GM20000 (cell line): ENCODE measurements at places on chromosomes 5 and 9.
A peak's percentile ranks its signal among the peaks of the same experiment; 100 is the strongest.

DNA sequence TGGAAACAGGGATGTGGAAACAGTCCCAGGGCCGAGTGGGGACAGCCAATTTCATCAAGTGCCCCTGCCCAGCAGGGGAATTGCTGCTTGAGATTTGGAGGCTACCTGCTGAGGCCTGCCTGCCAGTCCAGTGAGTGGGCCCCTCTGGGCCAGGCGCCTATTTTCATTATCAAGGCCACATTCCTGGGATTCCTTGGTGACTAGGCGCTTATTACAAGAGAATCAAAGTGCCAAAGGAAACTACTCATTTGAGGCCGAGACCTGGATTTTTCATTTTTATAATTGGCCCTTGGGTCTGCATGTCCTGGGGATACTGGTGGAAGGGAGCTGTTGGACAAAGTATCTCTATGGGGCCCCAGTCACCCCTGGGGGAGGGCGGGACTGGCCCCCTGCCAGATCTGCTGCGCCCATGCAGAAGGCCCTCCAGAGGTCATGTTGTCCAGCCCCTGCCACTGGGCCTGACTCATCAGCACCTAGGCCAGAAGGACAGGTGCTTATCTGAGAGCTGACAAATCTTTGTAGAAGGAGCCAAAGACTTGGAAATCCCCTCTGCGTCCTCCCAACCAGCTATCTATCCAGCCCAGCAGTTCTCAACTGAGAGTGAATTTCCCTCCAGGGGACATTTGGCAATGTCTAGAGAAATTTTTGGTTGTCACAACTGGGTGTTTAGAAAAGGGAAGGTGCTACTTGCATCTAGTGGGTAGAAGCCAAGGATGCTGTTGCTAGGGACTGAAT is 45.6 kb downstream of the FOXI1 start:
- DNase-seq: peak; percentile 57

- DNase-seq: peak; percentile 43
Observed at GRCh38 chr9:85056203-85056572, 386.7 kb downstream of the NTRK2 start.

GRCh38 chr9:6922680-6923079 is 164.9 kb downstream of the KDM4C start:
- no peak for DNase-seq

- peak; percentile 66 for DNase-seq
Observed at GRCh38 chr9:135480071-135480939, 723 bp downstream of the PPP1R26 start.

GRCh38 chr5:1510151-1510561 is 13.6 kb downstream of the LPCAT1 start:
- DNase-seq: peak; percentile 18

DNA sequence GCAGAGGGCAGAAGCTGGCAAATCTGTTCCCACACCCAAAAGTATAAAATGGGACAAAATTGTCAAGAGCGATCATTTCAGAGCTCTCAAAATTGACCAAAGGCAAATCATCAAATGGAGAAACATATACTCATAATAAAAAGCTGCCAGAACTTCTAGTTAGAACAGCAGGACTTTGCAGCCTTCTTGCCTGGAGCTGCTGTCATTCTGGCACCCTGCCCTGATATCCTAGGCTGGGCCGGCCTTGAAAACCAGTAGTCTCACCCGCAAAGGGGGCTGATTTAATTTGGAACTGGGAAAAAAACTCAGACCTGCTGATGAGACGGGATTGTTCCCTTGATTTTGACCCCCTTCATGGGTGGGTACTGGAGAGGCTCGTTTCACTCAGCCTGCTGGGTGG is 18.5 kb downstream of the OR2V1 start:
- no peak for DNase-seq

- DNase-seq: no peak
Observed at GRCh38 chr5:91079037-91079436, 304.1 kb downstream of the ARRDC3 start.

- DNase-seq: no peak
Observed at GRCh38 chr9:78386773-78387172, 89.8 kb downstream of the PSAT1 start.

GRCh38 chr5:64206653-64207052 is 41.0 kb downstream of the RNF180 start:
- DNase-seq: no peak

GRCh38 chr5:150020249-150020648 is 19.7 kb downstream of the HMGXB3 start:
- DNase-seq: no peak

GRCh38 chr5:135565725-135566421 is 12.9 kb downstream of the CXCL14 start:
- peak; percentile 73 for DNase-seq

GRCh38 chr9:13001989-13002580 is 227.3 kb downstream of the LURAP1L start:
- no peak for DNase-seq

- DNase-seq: no peak
Observed at GRCh38 chr9:134330590-134330989, 4.3 kb downstream of the RXRA start.

- no peak for DNase-seq
Observed at GRCh38 chr9:111815285-111816070, 20.7 kb upstream of the SHOC1 start.

DNA sequence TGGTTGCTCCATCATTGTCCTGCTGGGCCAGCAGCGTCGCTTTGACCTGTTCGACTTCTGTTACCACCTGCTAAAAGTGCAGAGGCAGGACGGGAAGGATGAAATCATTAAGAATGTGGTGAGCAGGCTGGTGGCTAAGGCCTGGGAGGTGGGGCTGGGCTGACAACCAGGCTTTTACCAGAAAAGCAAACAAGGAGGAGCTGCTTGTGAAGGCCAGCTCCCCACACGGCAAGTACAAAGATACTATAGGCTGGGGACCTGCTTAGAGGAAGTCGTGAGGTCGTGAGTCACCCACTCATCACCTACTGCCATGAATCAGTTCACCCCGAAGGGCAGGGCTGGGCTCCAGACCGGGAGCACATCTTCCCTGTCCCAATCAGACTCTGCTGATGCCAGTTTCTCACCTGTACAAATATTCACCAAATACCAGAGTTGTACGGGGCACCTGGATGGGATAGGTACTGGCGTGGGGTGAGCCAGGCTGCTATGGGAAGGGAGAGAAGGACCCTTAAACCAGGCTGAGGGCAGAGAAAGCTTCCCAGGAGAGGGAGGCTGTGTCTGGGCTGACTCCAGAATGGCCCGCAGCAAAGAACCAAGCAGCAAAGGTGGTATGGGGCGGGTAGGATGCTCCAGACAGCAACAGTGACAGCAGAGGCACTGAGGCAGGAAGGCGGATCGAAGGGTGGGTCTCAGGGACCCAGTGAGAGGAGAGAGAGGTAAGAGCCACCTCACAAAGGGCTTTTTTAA is 69.3 kb upstream of the NIPAL4 start:
- DNase-seq: no peak

GRCh38 chr9:28692012-28692411 is 1118.7 kb upstream of the C9orf72 start:
- DNase-seq: no peak

DNA sequence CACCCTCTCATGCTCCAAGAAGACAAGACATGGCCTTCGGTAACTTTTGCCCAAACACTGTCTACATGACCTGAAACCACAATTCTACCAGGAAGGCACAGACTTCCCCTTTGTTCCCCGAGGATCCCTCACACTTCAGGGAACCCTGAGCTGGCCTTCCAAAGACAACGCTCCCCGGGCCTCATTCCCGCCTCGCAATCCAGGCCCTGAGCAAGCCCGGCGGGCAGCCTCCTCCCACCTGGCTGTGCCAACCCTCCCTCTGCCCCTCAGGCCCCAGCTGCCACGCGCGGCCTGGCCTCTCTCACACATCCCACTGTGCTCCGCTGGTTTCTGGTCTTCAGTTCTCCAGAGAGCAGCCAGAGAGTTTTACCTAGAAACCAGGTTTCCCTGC is 7.3 kb downstream of the QSOX2 start:
- DNase-seq: no peak

GRCh38 chr5:9455826-9456434 is 89.9 kb downstream of the SEMA5A start:
- no peak for DNase-seq

DNA sequence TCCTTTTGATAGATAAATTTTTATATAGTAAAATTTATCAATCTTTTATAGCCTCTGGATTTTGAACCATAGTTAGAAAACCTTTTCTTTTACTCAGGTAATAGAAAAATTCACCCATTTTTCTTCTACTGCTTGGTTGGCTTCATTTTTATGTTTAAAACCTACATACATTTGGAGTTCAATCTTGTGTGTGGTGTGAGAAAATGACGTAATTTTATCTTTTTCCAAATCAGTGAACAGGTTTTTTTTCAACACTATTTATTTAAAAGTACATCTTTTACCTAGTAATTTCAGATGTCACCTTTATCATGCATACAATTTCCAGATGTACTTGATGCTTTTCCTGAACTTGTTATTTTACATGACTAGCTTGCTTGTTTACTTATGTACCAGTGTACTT is 200.2 kb downstream of the TRIM36 start:
- no peak for DNase-seq

DNA sequence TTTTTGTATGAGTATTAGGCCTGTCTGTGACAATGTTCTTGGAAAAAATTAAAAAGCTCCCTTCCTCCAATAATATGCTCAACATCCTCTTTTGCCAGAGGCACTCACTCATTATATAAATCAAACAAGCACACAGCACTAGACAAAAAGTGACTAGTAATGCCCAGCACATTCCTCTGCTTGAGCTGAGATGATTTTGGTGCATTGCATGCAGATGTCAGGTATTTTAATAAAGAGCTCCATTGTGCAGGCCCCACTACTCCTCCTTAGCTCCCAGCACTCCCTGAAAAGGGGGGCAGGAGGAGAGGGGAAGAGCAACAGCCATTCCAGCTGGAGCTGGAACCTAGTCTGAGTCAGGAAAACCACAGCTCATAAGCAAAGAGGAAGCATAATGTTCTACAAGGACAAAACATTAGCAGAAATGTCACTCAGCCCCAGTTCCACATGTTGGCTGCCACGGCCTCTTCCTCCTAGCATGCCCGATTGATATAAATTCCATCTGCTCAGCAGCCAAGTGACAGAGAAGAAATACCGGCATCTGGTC is 348.5 kb downstream of the BNC2 start:
- no peak for DNase-seq

DNA sequence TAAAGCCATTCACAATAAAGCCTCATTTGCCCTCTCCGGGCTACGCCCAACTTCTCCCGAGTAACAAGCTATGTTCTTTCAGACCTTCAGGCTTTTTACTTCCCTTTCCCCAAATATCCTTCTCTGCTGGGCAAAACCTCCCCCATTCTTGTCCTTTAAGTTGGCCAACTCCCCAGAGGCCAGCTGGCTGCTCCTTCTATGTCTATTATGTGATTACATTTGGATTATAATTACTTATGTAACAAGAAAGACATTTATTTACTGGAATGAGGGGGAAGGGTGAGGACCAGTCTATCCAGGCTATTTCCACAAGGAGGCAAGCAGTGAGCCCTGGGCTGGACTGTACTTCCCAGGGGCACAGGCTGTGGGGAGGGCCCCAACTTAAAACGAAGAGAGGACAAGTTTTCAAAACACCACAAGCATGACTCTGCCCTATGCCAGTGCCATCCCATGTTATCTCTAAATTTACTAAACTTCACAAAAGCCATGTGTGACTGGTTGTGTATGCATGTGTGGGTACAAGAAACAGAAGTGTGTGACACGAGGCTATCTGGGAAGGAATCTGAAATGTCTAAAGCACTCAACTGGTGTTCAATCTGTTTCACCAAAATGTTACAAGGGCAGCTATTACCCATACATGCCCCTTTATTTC is 84.5 kb downstream of the GNAQ start:
- DNase-seq: no peak

- no peak for DNase-seq
Observed at GRCh38 chr5:73637565-73637964, 11.6 kb downstream of the ARHGEF28 start.

- DNase-seq: no peak
Observed at GRCh38 chr5:172553167-172553566, 87.9 kb upstream of the NEURL1B start.

GRCh38 chr5:101429241-101429640 is 526.2 kb upstream of the ST8SIA4 start:
- no peak for DNase-seq

DNA sequence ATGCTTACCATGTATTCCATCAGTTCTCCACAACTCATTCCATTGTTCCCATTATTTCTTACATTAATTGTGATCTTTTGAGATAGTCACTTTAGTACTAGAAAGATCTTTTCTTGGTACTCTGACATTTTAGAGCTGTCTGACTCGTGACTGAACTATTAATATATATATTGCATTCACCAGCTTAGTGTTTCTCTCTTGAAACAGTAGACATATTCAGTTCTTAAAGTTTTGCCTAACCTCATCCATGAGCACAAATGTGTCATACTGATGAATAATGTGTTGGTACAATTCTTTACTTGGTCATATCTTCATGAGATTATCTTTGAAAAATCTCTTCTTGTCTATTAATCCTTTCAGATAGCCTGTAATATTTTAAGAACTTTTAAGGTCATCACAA is 74.3 kb downstream of the NLN start:
- no peak for DNase-seq

GRCh38 chr5:151718646-151719045 is 31.9 kb upstream of the SPARC start:
- no peak for DNase-seq

DNA sequence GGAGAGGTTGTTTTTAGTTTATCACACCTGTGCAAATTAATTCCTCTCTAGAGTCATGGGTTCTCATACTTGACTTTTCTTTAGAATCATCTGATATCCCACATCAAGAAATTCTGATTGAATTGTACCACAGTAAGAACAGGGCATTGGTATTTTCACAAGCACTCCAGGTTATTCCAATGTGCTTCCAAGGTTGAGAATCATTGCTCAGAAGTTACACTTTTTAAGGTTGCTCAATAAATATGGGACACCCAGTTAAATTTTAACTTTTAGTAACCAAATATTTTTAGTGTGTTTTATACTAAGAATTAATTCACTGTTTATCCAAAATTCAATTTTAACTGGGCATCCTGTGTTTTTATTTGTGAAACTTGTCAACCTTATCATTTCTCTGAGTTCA is 2.5 kb upstream of the RNF180 start:
- DNase-seq: no peak

GRCh38 chr9:121863955-121864354 is 212.5 kb downstream of the DAB2IP start:
- no peak for DNase-seq

GRCh38 chr9:5072871-5073270 is 87.8 kb downstream of the JAK2 start:
- no peak for DNase-seq

GRCh38 chr5:157113002-157113401 is 4.2 kb upstream of the HAVCR2 start:
- no peak for DNase-seq

DNA sequence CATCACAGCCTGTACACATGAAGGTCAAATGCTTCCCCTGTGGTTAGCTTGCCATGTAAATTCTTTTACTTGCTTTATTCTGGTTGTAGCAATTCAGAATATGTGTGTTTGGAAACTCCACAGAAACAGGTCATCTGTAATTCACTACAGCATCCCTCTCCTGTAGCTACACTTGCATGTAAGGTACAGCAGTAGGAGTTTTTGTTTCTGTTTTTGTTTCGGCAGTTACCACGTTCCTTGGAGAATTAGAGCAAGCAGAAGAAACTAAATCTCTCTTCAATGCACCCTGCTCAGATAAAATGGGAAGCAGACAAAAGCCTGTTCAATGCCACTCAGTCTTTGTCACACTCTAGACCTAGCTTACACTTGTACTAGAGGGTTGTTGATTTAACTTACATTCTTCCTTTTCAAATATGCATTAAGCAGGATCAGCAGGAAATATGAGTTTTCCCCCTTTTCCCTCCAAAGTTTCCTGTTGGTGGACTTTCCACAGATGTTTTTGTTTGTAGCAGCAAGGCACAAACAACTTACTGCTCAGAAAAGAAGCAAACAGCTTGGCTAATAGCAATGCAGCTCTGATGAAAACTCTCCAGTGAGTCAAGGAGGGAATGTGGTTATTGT is 80.9 kb downstream of the YIPF5 start:
- DNase-seq: peak; percentile 3
